ENCODE measurements at places on chromosomes 1 and 21.

- DNase-seq = no peak
Measured at GRCh38 chr1:119752592-119752991, 16.1 kb downstream of the HMGCS2 start.

DNA sequence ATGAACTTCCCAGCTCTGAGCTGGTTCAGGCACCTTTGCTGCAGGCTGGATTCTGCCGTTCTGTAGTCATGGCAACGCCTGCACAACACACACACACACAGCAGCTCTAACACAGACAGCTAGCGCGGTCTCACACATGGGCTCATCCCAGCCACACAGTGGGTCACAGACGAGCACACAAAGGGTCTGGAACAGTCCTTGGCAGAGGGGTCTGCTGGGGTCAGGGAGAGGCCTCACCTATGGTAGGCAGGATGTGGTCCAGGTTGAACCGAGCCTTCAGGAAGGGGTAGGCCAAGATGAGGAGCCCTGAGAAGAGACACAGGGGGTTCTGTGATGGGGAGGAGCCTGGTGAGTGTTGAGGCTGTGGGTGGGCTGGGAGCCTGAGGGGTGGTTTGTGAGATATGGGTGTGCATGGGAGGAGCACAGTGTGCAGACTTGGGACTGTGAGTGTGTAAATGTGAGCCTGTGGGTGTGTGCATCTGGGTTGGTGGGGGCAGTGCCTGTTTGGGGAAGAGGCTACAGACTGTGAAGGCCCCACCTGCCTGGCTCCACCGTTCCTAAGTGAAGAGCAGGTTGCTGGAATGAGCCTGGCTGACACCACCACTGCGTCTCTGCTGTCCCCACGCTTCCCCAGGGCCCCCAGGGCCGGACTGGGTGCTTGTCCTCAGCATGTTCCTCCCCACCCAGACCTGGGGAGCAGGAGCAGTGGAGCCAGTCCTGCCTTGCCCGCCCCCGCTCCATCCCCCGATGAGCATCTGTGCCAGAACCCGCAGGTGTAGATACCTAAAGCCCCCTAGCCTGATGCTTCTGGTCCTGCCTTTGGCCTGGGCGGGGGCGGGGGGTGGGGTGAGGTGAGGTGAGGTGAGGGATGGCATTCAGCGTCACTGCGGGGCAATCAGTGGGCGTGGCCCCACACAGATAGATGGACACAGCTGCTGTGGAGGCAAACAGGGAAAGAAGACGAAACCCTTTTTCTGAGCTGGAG, 1.5 kb downstream of the KNCN start:
- DNase-seq = no peak

DNA sequence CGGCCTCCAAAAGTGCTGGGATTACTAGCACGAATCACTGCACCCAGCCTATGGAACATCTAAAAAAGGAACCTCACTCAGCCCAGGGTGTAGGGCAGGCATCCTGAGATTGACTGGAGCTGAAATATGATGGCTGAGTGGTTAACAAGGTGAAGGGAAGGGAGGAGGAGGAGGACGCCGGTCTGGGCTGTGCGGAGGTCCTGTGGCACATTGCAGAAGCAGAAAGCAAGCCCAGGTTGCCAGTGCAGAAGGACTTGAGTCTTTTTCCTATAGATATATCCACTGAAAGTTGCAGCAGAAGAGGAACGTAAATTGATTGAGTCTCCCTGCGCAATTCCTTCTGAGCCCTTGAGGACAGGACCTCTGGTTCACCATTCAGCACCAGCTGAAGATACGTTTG, 1.5 kb upstream of the KIF17 start:
- no peak for DNase-seq

GRCh38 chr1:13513895-13514546, at the start of gene LRRC38:
Gene LRRC38 (minus strand): TSS chr1:13514003. CDS start chr1:13513593, 410 bp downstream.
- no peak for DNase-seq

GRCh38 chr1:207500306-207500705, 4.3 kb downstream of the CR1 start:
- DNase-seq = no peak
